ENCODE measurements at places on chromosomes 11 and 22.

- DNase-seq: no peak
These were observed 256.0 kb downstream of the ETS1 start for GRCh38 chr11:128331317-128331716.

DNA sequence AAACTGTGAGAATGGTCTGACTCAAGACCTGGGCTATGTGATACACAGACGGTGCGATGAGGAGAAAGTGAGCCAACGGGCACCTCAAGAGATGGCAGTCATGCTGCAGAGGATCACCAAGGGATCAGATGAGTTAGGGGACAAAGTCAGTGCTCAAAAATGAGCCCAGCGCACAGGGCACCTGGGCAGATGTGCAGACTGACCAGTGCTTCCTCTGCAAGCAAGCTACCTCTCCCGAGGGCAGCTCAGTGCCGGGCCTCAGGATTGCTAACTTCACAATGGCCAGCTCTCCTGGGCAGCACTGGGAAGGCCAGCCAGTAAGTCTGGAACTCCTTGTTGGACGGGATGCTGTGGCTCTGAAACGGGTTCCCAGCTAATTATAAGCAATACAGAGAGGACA is 15.3 kb downstream of the HDHD5 start:
- no peak for DNase-seq

DNA sequence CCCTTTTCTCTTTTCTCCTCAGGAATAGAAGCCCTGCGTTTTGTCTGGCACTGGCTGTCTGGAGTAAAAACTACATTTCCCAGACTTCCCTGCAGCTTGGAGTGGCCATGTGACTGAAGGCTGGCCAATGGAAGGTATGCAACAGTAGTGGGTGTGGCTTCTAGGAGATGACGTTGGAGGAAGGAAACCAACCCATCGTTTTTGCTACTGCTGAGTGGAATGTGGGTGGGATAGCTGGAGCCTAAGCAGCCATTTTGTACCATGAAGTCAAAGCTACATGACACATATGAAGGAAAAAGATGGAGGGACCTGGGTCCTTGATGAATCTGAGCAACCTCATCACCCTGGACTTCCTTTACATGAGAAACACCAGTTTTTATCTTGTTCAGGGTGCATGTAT is 19.6 kb downstream of the FGF3 start:
- DNase-seq: no peak

DNA sequence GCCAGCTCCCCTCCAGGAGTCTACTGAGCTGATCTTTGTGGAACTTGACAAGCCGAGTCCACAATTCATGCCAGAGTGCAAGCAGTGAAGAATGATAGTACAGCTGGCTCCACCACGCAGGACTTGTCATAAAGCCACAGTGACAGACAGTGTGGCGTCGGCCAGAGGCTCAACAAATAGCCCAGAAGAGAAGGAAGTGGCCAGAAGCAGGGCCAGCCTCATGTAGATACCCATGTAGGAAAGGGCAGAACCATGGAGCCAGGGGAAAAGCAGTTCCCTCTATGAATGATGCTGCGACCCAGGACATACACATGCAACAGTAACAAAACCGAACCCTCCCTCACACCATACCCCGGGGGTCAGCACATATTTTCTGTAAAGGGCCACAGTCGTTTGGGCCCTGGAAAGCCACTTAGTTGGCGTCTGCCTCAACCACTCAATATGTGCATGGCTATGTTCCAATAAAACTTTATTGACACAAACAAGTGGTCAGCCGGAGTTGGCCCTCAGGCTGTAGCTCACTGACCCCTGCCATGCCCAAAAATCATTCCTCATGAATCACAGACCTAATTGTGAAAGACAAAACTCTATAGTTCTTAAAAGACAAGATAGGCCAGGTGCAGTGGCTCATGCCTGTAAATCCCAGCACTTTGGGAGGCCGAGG is 161.4 kb downstream of the BRD1 start:
- no peak for DNase-seq

DNA sequence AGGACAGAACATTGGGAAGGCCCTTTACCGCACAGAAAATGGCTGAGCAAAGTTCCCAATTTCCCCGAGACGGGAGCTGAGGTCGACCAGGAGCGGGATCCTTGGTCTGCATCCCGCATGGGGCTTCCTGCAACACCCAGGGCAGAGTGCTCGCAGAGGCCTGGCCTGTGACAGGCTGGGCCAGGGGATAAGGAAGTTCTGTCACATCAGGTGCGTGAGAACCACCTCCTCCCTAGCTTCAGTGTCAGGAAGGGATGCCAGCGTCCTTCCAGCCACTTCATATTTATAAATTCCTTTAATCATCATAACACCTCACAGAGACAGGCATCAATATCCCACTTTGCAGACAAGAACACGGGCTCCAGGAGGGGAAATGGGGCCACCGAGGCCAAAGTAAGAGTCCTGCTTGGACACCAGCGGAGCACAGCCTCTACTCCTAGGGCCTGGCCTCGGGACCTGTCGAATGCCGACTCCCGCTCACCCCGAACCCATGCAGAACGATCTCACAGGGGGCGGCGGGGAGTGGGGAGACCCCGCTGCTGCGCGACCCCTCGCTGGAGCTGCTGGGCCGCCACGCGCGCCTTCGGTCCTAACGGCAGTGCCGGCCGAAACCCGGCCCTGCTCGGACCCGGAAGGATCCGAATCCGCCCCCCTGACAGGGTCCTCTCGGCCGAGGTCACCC is 532 bp downstream of the BET1L start:
- DNase-seq: no peak

DNA sequence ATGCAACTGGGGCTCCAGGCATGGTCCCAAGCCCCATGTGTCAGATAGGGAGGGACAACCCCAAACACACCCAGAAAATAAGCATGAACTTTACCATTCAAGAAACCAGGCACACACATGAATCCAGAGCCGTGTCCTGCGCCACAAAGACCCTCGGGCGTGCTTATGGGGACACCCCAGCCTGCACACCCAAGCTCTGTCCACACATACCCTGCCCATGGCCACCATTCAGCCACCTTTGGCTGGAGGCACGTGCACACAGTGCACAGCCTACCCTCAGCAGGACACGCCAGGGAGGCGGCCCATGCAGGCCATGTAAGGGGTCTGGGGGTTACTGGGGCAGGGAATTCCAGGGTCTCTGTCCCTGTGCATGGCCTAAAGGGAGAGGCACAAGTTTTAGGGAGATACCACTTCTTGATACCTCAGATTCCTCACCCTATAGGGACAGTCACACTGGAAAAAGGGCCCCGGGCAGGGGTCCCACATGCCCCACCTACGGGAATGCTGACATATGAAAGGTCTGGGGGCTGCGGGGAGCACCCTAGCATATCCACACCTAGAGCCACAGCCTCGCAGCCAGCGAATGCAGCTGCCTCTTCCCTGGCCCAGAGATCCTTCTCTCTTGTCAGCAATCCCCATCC is 20.6 kb downstream of the PACSIN2 start:
- no peak for DNase-seq

- no peak for DNase-seq
These were observed 8.4 kb upstream of the HDHD5 start for GRCh38 chr22:17167486-17167885.

GRCh38 chr11:106913141-106913540 is 105.1 kb downstream of the GUCY1A2 start:
- DNase-seq: no peak

GRCh38 chr11:99555486-99555885 is 534.7 kb downstream of the CNTN5 start:
- DNase-seq: no peak

DNA sequence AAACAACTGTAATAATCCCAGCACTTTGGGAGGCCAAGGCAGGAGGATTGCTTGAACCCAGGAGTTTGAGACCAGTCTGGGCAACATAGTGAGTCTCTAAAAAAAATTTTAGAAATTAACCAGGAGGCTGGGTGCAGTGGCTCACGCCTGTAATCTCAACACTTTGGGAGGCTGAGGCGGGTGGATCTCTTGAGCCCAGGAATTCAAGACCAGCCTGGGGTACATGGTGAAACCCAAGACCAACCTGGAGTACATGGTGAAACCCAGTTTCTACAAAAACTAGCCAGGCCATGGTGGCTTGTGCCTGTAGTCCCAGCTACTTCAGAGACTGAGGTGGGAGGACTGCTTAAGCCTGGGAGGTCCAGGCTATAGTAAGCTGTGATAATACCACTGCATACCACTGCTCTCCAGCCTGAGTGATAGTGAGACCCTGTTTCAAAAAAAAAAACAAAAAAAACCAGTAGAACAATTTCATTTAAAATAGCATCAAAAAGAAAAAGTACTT is 11.2 kb downstream of the PI4KA start:
- no peak for DNase-seq

GRCh38 chr22:25566898-25567235 is 2.4 kb downstream of the GRK3 start:
- DNase-seq: no peak

- DNase-seq: no peak
These were observed 77.8 kb downstream of the BUD13 start for GRCh38 chr11:116694815-116695590.

GRCh38 chr22:29172216-29172615 is 33.5 kb upstream of the EMID1 start:
- DNase-seq: no peak

DNA sequence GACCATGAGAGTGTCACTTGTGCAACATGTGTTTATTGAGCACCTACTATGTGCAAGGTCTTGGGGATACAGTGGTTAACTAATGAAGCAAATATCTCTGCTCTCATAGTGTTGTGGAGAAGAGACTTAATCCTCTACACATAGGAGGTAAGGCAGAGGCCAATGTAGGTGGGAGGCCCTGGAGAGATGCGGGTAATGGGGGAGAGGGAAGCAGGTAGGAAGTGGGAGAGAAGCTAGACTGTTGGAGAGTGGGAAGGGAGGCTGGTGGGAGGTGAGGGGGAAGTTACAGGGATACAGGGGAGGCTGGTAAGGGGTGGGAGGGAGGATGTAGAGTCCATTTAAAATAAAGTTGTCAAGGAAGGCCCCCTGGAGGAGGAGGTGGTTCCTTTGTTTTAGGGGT is 240.0 kb downstream of the MIAT start:
- DNase-seq: no peak

DNA sequence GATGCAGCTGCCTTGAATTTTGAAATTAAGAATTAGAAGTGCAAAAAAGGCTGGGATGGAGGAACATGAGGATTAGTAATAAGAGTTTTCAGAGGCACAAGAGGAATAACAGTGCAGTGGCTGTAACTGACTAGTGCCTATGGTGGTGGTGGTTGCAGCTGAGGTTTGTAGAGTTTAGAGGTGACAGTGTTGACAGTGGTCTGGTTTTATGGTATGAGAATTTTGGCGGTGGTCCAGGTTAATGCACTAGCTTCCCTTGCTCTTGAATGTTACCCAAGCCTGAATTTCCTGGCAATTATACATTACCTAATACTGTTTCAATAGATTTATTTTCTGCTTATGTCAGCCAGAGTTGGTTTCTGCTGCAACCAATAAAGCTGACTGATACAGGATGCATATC is 112.8 kb upstream of the C11orf87 start:
- no peak for DNase-seq

- DNase-seq: no peak
These were observed 4.5 kb upstream of the GCAT start for GRCh38 chr22:37803195-37803638.

DNA sequence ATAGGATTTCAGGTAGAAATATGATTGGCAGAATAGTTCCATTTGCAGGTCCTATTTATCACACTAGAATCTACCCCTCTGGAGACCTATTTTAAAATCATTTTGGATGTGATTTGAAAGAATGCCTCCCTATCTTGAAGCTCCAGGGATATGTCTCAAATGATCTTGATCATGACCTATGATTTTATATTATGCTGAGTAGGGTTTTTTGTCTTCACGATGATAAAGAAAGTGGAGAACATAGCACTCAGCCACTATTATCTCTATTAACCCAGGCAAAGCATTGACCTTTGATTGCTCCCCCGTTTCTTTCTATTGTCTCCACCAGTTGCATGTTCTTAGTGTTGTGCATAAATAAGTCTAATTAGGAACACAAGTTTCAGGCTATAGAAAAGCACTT is 307.9 kb downstream of the BLID start:
- no peak for DNase-seq

DNA sequence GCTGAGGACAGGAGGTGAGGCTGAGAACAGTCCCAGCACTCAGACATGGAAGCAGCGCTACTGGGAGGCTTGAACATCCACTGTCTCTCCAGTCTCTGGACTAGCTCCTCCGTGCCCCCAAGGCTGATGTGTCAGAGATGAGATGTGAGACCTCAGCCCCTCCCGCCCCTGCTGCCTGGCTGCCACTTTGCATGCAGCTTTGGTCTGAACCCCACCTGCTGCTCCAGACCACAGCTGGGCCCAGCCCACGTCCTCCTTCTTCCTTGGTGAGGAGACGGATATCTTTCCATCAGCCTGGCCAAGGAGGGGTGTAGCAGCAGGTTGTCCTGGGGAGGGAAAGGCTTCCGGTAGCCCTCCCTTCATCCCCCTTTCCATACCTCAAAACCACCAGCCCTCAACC is 148.0 kb upstream of the B3GAT1 start:
- no peak for DNase-seq

DNA sequence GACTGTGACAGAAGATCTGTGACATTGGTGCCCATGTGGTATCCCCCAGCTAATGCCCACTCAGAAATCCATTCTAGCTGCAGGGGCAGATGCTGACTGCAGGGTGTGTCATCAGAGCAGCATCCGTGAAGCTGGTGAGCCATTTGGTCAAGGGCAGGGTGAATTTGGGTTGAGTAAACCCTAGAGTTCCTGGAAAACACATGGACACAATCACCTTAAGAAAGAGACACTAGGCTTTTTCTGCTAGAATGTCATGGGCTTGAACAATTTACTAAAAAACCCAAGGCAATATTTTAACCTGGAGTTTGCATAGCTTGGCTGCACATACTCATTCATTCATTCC is 100.0 kb downstream of the ADAMTS15 start:
- no peak for DNase-seq

GRCh38 chr11:111718436-111718835 is 47.8 kb downstream of the PPP2R1B start:
- no peak for DNase-seq

GRCh38 chr22:24386937-24387471 is 40.4 kb upstream of the ADORA2A start:
- no peak for DNase-seq

DNA sequence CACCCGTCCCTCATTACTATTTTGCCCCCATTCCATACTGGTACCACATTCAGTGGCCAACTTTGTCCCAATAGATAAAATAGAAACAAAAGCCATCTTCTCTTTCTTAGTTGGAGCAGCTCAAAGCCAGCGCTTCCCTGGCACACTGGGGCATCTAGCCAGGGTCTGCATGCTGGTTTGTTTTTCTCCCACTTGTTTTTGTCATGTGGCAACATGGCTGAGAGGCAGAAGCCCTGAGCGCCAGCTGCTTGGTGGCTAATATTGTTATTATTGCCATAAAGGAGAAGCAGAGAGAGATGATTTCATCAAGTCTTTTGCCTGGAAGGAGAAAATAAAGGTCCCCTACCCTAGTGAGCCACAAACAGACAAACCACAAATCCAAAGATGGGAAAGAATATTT is 48.4 kb upstream of the CRTAM start:
- no peak for DNase-seq

DNA sequence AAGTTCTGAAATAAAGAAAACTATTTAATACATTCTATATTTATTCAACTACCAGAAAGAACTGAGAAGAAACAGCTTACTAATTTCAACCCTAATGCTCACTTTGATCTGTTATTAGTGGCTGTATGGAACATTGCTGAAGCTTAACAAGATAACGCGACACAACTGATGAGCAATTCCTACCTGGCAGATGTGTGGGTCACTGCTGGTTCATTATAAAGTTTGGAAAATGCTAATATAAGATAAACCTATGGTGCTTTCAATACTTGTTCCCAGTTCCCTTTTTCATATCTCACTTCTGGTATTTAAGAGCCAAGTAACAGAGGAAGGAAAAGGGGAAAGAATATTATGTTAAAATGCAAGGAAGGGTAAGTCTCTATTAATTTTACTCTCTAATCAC is 10.5 kb downstream of the CTSC start:
- no peak for DNase-seq
